ENCODE measurements at places on chromosomes 4 and X.
A peak's percentile ranks its signal among the peaks of the same experiment; 100 is the strongest.

DNA sequence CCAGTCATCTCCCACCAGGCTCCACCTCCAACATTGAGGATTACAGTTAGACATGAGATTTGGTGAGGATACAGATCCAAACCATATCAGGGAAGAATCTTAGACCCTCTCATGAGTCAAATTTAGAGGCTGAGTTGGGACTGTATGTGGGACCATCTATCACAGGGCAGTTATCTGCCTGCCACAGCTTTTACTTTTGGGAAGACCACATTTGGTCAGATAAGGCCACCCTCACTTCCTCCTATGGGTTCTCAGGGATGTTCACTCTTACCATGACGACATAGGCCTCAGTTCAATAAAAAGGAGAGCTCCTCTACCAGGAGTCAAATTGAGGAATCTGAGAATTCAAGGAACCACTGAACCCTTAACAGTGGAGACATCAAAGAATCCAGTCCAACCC is 2.1 kb downstream of the MAGEB2 start:
- no peak for DNase-seq
- no peaks in the 10 kb centered on the region for H3K36me3 ChIP-seq
- H3K4me3 ChIP-seq = no peak overlapping the region
- H3K27me3 ChIP-seq = no peaks in the 10 kb centered on the region
- H3K27ac ChIP-seq = no peak overlapping the region

DNA sequence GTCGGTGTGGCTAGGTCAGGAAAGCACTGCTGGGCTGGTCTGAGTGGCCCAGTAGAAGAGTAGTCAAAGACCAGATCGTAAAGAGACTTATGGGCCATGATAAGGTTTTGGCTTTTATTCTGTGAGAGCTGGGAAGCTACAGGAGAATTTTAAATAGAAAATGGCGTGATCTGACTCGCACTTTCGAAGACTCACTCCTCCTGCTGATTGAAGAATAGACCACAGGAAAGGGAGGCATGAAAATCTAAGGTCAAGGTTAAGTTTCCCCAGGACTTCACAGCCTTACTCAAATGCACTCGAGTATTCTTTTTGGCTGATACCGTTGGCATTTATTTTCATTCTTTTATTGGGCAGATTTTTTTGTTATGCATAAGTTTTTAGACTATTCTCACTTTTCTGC is 231.4 kb upstream of the ANKRD50 start:
- DNase-seq = no peak
- no peak overlapping the region for H3K4me3 ChIP-seq
- H3K4me1 ChIP-seq = no peaks in the 10 kb centered on the region
- H3K27ac ChIP-seq = no peak overlapping the region
- H3K27me3 ChIP-seq = no peaks in the 10 kb centered on the region

GRCh38 chrX:40471965-40472648 is 108.7 kb upstream of the ATP6AP2 start:
- DNase-seq = peak; percentile 8
- no peaks in the 10 kb centered on the region for H3K36me3 ChIP-seq
- no peaks in the 10 kb centered on the region for H3K27me3 ChIP-seq
- no peak overlapping the region for H3K27ac ChIP-seq

GRCh38 chr4:18695733-18696527 is 674.4 kb upstream of the LCORL start:
- DNase-seq = no peak
- no peaks in the 10 kb centered on the region for H3K36me3 ChIP-seq
- H3K4me1 ChIP-seq = no peaks in the 10 kb centered on the region
- no peak overlapping the region for H3K4me3 ChIP-seq
